ENCODE measurements at places on chromosomes 12 and 14.

DNA sequence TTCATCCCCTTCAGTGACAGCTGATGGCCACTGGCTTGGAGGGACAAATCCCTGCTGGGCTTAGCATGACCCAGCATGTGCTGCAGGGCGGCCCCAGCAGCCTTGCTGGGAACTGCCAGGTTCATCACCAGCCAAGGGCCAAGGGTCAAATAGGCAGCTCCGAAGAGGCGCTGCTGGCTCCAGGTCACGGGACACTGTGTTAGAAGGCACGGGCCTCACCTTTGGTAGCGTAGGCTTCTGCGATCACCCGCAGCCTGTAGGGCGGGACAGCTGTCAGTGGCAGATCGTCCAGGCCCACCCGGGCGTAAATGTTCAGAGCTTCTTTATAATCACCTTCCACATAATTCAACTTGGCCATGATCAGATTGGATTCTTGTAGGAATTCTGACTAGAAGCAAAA, 35.7 kb downstream of the TTC7B start:
- no peak for DNase-seq

DNA sequence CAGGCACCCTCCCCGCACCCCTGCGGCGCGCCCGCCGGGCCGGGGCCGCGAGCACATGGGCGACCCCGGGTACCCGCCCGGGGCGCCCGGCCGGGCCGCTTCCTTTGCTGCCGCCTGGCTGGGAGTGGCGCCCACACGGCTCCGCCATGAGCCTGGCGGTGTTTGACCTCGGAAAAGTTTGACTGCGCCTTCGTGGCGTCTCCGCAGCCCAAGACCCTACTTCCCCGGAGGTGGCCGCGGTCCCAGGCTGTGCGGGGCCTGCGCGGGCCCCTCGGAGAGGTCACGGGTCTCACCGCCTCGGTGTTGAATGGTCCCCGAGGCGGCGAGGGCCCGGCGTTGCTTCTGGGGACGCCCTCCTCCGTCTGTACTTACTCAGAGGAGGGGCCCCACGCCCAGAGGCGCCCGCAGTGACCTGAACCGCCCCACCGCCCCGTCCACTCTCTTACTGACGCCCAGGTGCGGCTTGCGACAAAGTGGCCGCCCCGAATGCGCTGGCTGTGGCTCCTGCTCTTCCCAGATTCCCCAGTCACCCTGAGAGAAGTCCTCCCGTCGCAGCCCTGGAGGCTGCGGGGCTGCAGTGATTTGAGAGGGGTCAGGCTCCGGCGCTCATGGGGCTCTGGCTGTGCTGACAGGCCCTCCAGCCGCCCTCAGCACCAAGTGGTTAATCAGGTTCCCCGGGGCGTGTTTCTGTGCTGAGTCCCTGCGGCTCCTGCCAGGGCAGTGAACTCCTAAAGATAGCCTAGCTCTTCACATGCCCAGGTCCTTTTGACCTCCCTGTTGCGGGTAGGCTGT, 5.8 kb downstream of the KMT5A start:
- DNase-seq = peak; percentile 50

DNA sequence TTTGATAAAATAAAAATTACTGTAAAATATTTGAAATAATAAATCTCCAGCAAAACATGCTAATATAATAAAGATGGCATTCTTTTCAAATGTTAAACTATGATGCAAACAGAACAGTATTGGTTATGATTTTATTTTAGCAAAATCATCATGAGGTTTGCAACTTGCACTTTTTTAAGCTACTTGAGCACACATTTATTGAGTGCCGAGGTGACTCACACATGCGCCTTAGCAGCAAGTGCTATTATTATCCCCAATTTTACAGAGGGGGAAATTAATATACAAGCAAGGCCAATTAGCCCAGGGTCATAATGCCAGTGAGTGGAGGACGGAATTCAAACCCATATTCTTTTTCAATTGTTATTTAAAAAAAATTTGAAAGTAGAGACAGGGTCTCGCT, 7.3 kb downstream of the DYRK4 start:
- no peak for DNase-seq

GRCh38 chr14:34041220-34041619, 90.3 kb upstream of the EGLN3 start:
- DNase-seq = no peak

GRCh38 chr12:110171636-110172035, 47.5 kb downstream of the IFT81 start:
- DNase-seq = peak; percentile 19

DNA sequence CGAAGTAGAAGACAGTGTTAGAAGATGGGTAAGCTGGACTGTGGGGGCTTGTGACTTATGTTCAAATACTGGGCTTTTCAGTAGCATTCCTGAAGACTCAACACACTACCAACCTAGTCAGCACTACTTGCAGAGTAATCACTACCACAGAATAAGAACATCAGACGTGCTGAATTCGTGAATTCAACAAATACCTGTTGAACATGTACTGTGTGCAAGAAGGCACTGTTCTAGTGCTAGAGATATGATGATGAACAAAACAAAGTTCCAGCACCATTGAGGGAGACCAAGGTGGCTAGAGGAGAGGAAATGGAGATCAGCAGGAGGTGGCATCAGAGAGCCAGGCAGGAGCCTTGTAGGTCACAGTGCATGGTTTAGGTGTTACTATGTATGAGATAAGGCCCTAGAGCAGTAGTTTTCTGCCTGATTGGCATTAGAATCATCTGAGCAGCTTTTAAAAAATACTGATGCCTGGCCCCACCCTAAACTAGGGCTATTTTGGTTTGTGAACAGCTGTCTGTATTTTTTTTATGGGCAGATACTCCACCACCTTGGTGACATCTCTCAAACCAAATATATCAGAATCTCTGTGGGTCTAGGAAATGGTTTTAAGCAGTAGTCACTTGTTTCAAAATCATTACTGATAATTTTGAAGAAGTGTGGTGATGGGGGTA, 26.8 kb downstream of the FERMT2 start:
- peak; percentile 77 for DNase-seq

- DNase-seq = no peak
These were observed 7.2 kb downstream of the SETD3 start for GRCh38 chr14:99473458-99473857.

Data from myocyte (in vitro differentiated cells).